Kidney glomerular epithelial cell (primary cell): ENCODE measurements at places on chromosomes 5 and 9.

DNA sequence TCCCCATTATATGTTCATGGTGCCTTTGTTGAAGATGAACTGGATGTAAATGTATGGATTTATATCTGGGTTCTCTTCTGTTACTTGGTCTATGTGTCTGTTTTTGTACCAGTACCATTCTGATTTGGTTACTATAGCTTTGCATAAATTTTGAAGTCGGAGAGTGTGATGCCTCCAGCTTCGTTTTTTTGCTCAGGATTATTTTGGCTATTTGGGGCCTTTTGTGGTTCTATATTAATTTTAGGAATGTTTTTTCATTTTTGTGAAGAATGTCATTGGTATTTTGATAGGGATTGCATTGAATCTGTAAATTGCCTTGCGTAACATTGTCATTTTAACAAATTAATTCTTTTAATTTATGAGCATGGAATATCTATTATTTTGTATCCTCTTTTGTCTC, 36.6 kb upstream of the ZNF366 start:
- DNase-seq = no peak

DNA sequence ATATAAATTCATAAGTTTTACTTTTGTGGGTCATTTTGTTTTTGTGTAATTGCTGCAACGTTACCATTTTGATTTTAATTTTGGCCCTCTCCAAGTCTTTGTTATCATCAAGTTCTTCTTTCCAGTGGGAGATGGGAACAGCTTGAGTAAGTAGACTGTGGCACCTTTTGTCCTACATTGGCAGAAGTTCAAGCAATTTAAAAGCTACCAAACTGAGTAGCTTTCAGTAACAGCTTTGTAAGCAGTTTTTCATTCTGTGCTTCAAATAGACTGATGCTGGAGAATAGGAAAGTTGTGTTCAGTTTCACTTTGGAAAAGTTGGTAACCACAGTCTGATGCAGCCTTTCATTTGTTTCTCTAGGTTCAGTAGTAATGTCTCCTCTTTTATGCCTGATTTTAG, 47.8 kb upstream of the TMED7 start:
- DNase-seq = no peak

- DNase-seq = no peak
Observed at GRCh38 chr9:89956907-89957306, 352.1 kb downstream of the GADD45G start.

GRCh38 chr5:167880420-167880819, 411.0 kb upstream of the WWC1 start:
- DNase-seq = no peak

- no peak for DNase-seq
Observed at GRCh38 chr9:83304686-83305085, 233.5 kb downstream of the FRMD3 start.

- no peak for DNase-seq
Observed at GRCh38 chr9:93712896-93713295, 136.5 kb downstream of the PHF2 start.

- no peak for DNase-seq
Observed at GRCh38 chr5:50889790-50890189, 223.4 kb downstream of the PARP8 start.

GRCh38 chr9:15421990-15422371, 695 bp upstream of the SNAPC3 start:
- DNase-seq = no peak
